ENCODE measurements at places on chromosomes 1 and 21. TPM values are rescaled to one million over a fixed set of nuclear protein-coding genes. Genes with fewer than 3 reads are reported as not detected.

DNA sequence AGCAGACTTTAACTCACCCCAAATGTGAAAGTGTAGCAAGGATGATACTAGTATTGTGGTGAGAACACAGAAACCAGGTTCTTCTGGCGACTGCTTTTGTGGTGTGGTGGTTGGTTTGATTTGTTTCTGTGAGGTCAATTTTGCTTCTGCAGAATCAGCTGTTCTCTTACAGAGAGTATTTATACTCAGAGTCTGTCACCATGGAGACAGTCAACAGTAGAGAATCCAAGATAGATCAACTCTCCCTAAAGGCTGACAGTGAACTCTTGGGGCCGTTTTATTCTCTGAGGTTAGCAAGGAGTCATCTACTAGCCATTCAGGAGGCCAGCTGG, at the start of gene CFAP107:
TSS of gene CFAP107 (plus strand) at position 209 of the 332 bp plus-strand sequence. CDS start 231 bp downstream, outside the sequence.
- no peak for DNase-seq

DNA sequence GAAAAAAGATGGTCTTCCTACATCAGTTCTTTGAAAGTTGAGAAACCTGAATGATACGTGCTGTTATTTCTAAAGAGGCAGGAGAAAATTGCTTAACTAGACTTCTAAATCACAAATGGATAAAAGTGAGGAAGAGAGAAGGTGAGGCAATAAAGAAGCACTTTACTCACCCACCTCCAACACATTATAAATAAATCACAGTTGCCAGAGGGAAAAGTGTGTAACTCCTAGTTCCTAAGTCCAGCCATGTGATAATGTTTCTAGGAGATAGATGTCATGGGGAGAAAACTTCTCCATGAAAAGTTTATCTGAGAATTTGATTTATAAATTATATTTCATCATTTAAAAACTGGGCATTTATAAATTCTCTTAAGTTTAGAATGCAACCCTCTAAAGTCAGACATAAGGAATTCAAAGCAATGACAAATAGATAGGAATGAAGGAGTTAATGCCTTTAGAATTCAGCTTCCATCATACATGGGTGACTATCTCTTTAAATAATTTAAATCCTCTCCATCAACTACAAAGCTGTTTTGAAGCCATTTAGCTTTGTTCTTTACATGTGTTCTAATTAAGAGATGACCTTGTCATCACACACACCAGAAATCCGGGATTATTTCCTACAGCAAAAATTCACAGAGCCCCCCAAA, 60.0 kb downstream of the NRIP1 start:
- no peak for DNase-seq

- DNase-seq = no peak
These were observed 15.9 kb upstream of the RAB4A start for GRCh38 chr1:229254910-229255541.

Gene SSBP3
- 19.2 TPM for total RNA-seq

Gene GPR89A
- total RNA-seq = 34.8 TPM

Gene DCST1
- total RNA-seq = not detected

Gene CLCA4
- total RNA-seq = 639 TPM

GRCh38 chr1:116031302-116031835, 55.1 kb downstream of the SLC22A15 start:
- DNase-seq = no peak

DNA sequence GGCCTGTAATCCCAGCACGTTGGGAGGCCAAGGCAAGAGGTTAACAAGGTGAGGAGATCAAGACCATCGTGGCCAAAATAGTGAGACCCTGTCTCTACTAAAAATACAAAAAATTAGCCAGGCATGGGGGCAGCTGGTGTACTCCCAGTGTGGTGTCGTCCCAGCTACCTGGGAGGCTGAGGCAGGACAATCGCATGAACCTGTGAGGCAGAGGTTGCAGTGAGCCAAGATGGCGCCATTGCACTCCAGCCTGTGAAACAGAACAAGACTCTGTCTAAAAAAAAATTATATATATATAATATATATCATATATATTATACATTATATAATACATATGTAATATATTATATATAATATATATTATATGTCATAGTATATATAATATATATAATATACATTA, 249.2 kb upstream of the TPTE start:
- DNase-seq = no peak

DNA sequence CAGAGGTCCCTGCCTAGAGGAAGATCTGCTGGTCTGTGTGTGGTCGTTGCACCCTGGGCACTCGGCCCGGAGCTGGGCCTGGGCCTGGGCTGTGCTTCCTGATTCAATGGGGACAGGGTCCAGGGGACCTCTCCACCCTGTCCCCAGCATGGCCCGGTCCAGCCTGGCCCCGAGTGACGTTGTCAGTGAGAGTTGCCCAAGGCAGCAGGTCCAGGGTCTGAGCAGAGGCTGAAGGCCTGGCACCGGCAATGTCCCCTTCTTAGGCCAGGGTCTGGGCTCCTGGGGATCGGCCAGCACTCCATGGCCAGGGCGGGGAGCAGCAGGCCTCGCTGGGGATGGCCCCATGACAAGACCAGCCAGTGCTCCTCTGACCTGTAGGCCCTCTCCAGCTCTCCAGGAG, 15.6 kb upstream of the PEX10 start:
- DNase-seq = no peak

DNA sequence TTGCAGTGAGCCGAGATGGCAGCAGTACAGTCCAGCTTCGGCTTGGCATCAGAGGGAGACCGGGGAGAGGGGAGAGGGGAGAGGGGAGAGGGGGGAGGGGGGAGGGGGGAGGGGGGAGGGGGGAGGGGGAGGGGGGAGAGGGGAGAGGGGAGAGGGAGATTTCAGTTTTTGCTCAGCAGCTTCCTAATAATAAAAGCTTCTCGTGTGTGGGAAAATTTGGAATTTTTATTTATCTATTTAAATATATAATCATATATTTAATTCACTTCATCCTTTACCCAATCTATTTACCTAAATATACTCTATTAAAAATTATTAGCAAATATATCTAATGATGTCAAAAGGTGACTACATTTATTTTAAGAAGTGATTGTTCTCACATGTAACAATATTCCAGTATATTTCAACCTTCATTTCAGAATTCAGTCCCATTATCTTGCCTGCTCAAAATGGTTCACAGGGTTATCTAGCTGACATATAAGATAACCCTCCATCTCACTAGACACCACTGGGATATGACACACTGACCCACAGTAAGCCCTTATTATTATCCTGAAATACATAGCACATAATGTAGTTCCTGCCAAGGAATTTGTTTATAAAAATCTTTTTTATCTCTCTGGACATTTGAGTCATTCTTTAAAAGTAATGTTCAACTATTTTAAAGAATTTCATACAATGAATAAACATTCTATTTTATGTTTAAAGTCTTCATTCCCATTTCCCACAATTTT, 105.9 kb downstream of the GPATCH2 start:
- no peak for DNase-seq

- DNase-seq = no peak
These were observed 14.0 kb upstream of the TBX19 start for GRCh38 chr1:168266644-168267186.

- no peak for DNase-seq
These were observed 214.4 kb upstream of the DAB1 start for GRCh38 chr1:57638239-57638638.

DNA sequence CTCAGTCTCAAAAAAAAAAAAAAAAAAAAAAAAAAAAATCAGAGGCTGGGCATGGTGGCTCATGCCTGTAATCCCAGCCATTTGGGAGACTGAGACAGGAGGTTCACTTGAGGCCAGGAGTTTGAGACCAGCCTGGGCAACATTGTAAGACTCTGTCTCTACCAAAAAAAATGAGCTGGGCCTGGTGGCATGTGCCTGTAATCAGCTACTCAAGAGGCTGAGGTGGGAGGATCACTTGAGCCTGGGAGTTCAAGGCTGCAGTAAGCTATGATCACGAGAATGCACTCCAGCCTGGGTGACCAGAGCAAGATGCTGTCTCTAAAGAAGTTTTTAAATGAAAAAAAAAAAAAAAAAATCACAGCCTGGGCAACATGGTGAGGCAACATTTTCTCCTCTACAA, 10.3 kb downstream of the SEMA4A start:
- DNase-seq = no peak

GRCh38 chr1:63780565-63780964, 6.7 kb downstream of the ROR1 start:
- no peak for DNase-seq

DNA sequence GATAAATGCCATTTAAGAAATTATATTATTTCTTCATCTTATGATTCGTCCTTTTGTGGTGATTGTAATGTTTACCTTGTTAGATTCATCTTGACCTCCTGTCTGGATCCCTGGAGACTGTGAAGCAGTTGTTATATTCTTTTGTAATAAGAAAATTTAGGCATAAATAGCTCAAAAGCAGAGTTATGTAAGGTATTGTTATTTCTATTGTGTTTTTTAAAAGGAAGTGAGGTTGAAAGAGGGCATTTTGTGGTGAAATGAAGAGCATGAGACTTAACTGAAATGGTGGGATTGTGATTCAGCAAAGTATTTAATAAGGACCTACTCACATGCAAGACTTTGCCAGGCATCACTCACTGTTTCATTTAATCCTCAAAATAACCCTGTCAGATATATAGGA, 104.0 kb downstream of the PDE4B start:
- no peak for DNase-seq

DNA sequence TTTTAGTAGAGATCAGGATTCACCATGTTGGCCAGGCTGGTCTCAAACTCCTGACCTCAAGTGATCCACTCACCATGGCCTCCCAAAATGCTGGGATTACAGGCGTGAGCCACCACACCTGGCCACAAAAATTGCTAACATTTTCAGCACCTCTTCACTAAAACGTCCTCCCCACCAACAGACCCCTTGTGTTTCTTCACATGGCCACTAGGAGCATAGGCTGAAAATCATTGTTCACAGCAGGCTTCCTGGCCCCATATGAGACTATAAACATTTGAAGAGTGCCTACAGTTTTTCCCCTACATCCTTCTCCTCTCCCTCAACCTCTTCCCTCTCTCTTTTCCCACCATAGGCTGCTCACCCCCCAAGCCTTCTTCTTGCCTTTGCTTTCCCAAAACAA, 28.0 kb upstream of the SFPQ start:
- DNase-seq = no peak

DNA sequence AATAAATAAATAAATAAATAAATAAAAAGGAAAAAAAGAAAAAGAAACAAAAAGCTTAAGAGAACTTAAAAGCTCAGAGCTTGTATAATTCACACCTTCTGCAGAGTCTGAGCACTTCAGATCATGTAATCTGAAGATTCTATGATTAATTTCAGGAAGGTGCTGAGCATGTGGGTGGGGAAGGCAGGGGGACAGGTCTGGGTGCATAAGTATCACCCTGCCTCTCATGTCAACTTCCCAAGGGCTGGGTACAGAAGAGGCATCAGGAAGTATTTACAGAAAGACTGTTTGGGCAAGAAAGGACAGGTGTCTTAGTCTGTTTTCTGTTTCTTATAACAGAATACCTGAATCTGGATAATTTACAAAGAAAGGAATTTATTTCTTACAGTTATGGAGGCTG, 20.4 kb upstream of the PADI2 start:
- DNase-seq = no peak

- no peak for DNase-seq
These were observed 413.7 kb downstream of the DISC1 start for GRCh38 chr1:232040260-232040659.

Gene NKAIN1
- 0.09 TPM for total RNA-seq

- no peak for DNase-seq
These were observed 31.5 kb downstream of the RIMS3 start for GRCh38 chr1:40633931-40634376.

DNA sequence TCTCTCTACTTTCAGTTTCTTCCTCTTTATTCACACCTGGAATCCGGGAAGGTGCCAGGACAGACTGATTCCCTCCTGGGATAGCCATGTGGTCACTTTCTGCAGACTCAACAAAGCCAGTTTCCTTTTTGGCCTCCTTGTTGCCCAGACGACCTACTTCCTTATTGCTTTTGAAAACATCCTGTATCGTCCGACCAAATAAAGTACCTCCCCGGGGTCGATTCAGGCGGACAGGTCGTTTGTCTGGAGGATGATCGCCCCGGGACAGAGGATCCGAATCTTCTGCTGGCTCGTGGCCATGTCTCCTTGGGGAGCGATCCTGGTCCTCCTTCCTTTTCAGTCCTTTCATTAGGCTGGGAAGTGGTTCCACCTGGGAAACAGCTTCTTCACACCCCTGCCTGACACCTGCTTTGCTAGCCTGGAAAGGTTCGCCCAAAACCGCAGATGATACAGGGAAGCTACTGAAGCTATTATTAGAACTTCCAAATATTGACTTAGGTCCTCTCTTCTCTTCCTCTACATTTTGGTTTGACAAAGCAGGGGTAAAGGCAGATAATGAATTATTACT, 1.2 kb downstream of the MCM3AP start:
- no peak for DNase-seq

Data from esophagus squamous epithelium (tissue), 5 donors.